ENCODE measurements at places on chromosomes 12 and 14.

DNA sequence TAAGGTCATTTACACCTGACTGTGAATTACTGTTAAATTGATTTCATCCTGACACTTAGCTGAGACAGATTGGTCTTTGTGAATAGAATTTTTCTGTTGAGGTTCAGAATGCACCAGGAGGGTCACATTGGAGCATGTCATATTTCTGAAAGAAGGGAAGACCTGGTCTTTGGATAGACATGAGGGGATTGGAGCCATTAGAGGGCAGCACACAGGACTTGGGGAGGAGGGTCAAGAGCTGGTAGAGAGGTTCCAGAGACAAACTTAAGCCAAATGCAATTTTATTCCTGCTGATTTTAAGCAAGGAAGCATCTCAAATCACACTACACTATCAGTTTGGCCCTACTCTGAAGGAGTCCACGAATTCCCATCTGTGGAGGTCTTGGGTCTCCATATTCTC, 41.1 kb downstream of the GUCY2C start:
- no peak for DNase-seq

DNA sequence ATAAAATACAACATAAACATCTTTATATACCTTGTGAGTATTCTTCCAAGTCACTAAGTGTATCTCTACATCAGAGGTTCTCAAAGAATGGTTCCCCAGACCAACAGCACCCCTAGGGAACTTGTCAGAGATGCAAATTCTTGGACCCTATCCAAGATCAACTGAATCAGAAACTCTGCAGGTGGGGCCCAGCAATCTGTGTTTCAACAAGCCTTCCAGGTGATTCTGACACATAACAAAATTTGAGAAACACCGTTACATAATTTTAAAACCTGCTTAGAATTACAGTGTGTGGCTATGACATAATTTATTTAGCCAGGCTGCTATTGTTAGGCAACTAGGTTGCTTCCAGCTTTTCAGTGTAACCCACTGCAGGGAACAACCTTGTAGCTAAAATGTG, 49.8 kb downstream of the NTN4 start:
- DNase-seq = no peak

DNA sequence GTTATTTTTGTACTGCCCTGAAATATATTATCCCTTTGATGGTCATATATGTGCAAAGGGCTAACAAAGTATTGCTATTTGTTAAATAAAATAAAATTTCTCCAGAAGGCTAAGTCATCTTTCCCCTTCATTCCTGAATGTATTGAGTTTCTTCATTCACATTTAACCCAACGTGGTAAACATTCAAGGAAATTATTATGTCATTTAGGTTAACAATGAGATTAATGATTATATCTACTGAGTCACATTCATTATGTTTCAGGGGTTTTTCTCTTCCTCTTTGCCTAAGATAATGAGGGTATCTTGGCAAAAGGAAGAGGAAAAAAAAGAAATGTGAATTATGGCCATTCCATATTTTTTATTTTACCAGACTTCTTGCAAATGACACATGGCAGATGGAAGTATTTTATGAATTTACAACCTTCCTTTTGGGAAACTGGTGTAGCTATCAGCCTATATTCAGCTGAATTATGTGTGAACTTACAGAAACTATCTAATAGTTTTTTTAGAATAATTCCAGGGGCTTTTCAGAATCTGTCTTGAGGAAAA, 27.2 kb downstream of the TSPAN8 start:
- DNase-seq = no peak

DNA sequence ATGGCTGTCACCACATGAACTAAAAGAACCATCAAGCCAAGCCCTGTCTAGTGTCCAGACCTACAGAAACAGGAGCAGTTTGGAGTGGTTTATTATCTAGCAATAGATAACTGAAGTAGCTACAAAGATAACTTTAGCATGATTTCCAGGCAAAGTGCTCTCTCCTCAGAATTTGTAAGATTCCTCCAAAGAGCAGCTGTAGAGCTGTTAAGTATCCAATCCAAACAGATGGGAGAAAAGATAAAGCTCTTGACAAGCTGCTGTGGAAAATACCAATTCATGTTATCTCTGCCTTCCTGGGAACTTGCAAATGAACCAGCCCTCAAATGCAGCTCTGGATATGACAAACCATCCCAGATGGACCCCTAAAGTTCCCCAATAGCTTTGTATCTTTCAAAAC, 78.9 kb upstream of the RESF1 start:
- DNase-seq = no peak

DNA sequence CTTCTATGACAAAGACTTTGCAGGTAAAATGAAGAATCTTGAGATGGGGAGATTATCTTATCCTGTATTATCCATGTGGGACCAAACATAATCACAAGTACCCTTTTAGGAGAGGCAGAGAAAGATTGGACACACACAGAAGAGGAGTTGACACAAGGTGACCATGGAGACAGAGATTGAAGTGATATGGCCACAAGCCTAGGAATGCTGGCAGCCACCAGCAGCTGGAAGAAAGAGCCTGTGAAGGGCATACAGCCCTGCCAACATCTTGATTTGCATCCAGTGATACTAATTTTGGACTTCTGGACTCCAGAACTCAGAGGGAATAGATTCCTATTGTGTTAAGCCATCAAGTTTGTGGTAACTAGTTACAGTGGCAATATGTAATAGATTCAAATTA, 78.1 kb downstream of the RPS29 start:
- DNase-seq = no peak

DNA sequence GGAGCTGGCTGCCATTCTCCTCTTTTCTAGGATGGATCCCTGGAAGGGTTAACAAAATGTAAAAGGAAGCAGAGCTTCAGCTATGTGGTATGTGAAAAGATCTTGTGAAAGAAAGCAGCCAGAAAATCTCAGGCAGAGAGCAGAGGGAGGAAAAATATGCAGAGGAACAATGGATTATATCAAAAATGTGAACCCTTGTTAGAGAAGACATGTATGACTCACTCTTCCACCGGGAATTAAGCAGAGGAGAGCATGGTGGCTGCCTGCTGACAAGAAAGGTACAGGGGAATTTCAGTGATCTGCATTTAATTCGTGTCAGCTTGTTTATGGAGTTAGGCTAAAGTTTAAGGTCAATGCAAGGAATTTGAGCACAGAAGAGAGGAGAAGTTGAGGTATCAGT, 46.3 kb downstream of the KCNA1 start:
- DNase-seq = no peak

DNA sequence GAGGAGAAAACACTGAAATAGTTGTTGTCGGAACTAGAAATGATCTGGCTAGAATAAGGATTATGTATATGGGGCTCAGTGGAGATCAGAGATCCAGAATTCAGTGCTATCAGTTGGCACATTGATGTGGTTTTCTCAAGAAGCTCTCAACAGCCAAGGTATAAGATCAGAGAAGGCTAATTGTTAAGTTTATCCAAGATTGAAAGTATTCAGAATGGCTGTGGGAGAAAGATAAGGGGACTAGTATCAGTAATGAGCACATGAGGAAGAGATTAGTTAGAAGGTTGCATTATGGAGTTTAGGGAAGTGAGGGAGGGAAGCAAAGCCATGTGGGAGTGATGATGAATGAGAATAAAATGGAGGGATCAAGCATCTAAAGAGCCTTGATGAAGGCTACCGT, 128.1 kb upstream of the MIS18BP1 start:
- DNase-seq = no peak

Measured in right kidney (tissue), 9 donors.